Testis (tissue), 5 donors: ENCODE measurements at places on chromosomes 11 and 22.

- no peak for DNase-seq
Observed at GRCh38 chr11:17481905-17482304, 5.3 kb upstream of the ABCC8 start.

- DNase-seq, result no peak
Observed at GRCh38 chr11:94504689-94505293, 7.5 kb upstream of the C11orf97 start.

DNA sequence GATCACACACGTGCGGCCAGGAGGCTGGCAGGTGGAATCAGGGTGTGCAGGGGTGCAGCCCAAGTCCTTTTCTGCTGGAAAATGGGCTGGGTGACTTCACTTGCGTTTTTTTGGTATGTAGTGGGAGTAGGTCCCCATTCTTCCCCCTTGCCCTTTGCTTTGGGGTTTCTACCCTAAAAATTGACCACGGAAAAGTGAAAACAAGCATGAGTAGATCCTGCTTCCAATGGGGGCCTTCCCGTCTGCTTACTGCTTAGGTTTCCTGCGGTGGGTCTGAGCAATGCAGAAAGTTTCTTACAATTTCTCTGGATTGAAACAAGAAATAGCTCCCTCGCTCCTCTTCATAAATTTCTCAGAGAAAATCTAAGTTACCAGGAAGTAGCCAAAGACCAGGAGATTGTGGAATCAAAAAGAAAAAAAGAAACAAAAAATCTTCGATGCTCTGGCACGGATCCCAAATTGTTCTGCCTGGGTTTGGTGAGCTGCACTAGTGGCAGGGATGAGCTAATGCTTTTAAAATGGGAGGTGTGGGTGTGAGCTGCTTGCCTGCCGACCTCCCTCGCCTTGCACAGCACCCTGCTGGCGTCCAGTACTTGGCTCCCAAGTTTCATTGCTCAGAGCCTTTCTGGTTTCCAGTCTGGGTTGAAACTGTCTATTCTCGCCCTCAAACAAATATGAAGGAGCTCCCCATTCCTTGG lies 2.4 kb downstream of the TIMP3 start:
- DNase-seq, result peak; percentile 57

DNA sequence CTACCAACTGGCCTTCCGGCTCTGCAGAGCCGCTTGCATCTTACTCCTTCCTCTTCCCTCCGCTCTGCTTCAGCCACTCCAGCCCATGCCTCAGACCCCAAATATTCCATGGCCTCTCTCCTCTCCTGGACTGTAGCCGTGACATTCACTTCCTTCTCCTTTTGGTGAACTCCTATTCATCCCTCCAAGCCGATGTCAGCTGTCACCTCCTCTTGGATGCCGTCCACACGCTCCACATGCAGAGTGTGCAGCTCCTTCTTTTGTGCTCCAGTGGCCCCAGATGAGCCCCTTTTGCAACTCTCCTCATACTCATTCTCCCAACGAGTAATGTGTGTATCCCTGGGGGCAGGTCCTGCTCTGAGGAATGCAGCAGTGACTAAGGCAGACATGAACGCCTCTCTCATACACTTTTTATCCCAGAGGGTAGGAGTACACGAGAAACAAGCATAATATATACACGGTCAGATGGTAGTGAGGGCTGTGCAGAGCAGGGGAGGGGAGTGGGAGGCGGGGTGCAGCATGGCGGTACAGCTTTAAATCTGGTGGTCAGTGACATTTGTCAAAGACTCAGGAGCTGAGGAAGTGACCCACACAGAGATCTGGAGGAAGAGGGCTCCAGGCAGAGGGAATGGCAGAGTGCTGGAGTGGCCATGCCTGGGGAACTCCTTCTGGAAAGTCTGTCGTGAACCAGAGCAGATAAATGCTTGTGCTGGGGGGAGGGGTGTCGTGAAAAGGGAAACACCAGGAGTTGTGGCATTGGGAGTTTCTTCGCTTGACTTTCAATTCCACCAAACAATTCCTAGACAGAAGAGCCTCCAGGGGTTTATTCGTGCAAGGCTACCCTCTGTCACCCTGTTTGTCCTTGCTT lies 83.8 kb upstream of the ATXN10 start:
- DNase-seq, result no peak

DNA sequence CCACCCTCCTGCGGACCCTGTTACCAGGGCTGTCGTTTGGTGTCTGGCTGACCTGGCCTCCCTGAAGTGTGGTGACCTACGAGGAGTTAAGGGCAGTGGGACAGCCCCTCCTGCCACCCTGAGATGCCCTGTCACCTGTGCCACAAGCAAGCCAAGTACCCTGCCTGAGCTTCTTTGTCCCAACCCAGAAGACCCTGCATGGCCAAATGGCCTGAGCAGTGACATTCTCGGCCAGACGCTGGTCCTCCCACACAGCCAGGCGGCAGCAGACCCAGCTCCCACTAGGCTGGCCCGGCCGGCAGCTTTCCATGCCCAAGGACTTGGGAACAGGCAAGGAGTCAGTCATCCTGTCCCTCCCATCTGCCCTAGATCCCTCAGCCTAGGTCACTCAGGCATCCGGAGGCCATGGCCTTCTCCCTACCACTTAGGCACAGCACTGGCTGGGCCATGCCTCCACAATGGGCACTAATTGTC lies 7.6 kb downstream of the ARVCF start:
- DNase-seq, result peak; percentile 57

- DNase-seq, result no peak
Observed at GRCh38 chr22:43399980-43400358, 11.8 kb upstream of the MPPED1 start.
